Motor neuron (in vitro differentiated cells): ENCODE measurements at places on chromosomes 3 and 15. TPM values are rescaled to one million over a fixed set of nuclear protein-coding genes. Genes with fewer than 3 reads are reported as not detected.

Gene C3orf85
- total RNA-seq: not detected in 2 replicates

Gene HOMER2
- 5.7 and 8.0 TPM in 2 replicates for total RNA-seq

Gene PPARG
- 0.66 and 1.1 TPM in 2 replicates for total RNA-seq

Gene IL5RA
- 0.24 and 0.38 TPM in 2 replicates for total RNA-seq

Gene CYP8B1
- 0.73 and 0.81 TPM in 2 replicates for total RNA-seq

- no peak for ATAC-seq
These were observed 6.8 kb downstream of the STOML1 start for GRCh38 chr15:73985101-73985873.

- no peak for ATAC-seq
These were observed 46.4 kb upstream of the PHLDB2 start for GRCh38 chr3:111812701-111813100.

GRCh38 chr15:88896333-88897033 lies 1.1 kb upstream of the HAPLN3 start:
- no peak for ATAC-seq

DNA sequence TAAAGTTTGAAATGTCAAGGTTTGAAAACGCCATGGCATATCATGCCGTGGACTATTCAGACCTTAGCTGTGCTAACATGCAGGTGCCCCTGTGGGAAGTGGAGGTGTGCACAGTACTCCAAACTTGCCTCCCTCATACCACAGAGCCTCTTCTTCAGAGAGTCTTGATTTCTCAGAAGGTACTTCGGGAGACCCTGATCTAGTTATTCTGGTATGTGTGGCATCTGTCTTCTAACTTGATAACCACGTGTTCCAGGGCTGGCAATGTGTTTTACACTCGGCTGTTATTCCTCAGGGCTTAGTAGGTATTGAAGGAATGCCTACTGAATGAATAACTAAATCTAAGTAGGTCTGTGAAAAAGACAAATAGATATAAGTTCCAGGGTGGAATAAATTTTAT lies 309.9 kb downstream of the CLSTN2 start:
- no peak for ATAC-seq

DNA sequence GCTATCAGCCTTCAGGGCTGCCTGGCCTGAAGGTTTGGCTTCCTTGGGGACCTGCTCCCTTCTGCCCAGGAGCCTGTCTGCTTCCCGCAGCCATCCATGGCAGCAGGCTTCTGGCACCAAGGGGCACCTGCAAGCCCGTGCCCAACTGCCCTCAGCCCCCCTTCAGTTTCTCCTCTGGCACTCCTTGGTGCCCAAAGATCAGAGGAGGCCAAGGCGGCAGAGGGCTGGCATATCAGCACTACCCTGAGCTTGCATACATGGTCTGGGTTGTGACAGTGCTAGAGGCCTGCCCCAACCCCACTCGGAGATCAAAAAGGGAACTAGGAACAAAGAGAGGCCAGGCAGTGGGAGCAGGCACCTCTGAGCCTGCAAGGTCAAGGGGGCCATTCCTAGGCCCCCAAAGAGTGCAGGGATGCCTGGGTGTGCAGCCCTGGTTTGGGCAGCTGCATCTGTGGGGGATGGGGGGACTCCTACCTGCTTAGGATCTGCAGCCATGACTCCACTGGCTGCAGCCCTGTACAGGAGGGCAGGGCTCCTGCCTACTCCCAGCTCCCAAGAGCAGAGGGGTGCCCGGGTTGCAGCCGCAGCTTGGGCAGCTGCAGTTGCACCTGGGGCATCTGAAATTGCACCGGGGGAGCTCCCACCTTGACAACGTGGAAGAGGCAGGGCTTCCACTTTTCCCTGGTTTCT lies 76.2 kb upstream of the TP63 start:
- ATAC-seq: no peak

DNA sequence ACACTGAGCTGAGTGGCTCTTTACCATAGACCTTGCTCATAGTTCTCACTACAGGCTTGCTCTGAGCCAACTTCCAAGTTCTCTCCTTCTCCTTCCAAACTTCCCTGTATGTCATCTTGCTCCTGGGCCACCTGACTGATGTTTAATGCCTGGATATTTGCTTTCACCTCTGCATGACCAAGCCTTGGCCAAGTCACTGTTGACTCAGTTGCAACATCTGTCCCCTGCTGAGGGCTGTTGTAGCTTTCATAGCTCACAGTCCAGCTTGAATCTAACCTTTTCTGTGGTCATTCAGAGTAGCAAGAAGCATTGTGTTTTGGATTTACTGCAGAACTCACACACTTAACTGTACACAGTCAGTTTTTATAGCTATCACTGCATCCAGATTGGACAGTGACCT lies 171.8 kb upstream of the ROPN1 start:
- no peak for ATAC-seq

- no peak for ATAC-seq
These were observed 53.1 kb downstream of the GMNC start for GRCh38 chr3:190809351-190809750.

GRCh38 chr3:16430717-16431630 lies 82.5 kb downstream of the RFTN1 start:
- ATAC-seq: no peak

- ATAC-seq: peak; percentile 69
These were observed 472 bp downstream of the CHST14 start for GRCh38 chr15:40471105-40471807.

DNA sequence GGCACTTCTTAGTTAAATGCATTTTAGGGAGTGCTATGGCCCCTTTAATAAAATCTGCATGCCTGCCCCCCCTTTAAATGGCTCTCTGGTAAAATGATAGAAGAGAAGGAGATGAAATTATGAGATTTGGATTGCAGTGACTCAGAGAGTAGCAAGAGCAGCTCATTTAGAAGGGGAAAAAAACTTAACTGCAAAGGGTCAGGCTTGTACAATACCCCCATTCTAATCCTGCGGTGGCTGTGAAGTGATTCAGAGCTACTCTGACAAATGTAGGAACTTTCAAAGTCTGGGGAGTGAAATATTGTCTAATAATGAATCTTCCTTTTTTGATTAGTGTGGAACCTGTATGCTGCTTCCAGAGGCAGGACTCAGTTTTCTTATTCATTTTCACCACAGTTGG lies 44.1 kb upstream of the TBC1D23 start:
- peak; percentile 81 for ATAC-seq

DNA sequence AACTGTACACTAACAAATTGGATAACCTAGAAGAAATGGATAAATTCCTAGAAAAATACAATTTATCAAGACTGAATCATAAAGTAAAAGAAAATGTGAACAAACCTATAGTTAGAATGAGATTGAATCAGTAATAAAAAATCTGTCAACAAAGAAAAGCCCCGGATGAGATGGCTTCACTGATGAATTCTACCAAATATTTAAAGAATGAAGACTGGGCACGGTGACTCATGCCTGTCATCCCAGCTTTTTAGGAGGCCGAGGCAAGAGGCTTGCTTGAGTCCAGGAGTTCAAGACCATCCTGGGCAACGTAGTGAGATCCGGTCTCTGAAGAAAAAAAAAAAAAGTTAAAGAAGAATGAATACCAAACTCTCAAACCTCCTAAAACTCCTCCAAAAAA lies 17.7 kb upstream of the AP4E1 start:
- ATAC-seq: no peak

DNA sequence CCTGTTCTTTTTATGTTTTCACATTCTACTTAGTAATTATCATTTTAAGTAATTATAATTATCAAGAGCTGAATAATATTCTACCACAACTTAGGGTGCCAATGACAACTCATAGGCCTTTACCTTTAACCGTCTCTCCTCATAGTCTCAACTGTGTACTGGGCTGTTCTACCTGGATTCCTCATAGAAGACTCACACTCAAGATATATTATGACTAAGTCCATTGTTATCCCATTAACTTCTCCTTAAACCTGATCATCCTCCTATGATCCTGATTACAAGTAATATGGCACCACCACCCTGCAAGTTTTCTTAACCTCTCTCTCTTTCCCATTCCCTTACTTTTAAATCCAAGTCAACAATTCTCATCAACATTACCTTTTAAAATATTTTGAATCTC lies 285.9 kb upstream of the VEPH1 start:
- no peak for ATAC-seq

DNA sequence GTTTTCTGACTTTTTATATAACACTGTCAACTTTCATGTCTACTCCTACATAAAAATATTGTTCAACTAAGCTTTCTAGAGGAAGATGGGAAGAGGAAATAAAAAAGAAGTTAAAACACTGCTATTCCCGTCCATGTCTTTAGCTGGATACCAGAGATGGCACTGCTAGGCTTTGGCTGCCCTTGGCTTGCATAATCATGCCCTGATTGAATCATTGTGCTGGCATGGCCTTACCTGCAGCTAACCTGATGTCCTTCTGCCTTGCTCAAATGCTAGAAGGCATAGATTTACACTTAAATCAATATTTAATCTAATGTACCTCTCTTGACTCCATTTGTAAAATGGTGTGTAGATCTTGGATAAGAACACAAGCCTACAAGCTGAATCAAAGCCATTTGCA lies 539.7 kb upstream of the IL12A start:
- no peak for ATAC-seq

DNA sequence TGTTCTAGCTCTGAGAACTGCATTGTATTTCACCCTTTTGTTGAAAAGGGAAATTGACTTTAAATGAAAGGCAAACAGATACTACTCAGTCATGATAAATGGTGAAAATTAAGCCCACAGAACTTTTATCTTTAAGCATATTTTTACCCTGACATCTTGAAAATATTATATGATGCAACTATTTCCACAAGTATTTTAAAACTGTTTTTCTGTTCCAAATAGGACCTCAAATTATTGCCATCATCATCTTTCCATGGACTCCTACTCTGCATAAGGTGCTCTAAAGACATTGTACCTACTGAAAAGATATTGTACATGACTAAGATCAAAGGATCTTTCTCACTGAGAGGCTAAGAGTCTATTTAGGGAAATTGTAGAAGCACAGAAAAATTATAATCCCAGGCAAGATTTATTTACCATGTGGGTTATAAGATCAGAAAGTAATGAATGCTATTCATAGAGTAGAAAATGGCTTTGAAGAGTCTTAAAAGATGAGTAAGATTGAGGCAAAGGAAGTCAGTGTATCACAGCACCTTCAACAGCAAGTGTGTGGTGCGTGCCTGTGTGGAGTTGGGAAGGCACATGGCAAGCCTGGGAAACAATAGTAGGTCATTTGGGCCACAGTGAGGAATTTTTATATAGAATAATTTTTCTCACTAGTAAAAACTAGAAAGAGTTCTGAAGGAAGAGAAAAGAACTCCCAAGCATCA lies 68.8 kb downstream of the VGLL3 start:
- no peak for ATAC-seq

- no peak for ATAC-seq
These were observed 19.9 kb downstream of the INO80 start for GRCh38 chr15:41096178-41096577.

- no peak for ATAC-seq
These were observed 8.4 kb downstream of the MYO1E start for GRCh38 chr15:59364248-59364647.

GRCh38 chr15:91706322-91707032 lies 147.0 kb upstream of the SLCO3A1 start:
- ATAC-seq: peak; percentile 49

DNA sequence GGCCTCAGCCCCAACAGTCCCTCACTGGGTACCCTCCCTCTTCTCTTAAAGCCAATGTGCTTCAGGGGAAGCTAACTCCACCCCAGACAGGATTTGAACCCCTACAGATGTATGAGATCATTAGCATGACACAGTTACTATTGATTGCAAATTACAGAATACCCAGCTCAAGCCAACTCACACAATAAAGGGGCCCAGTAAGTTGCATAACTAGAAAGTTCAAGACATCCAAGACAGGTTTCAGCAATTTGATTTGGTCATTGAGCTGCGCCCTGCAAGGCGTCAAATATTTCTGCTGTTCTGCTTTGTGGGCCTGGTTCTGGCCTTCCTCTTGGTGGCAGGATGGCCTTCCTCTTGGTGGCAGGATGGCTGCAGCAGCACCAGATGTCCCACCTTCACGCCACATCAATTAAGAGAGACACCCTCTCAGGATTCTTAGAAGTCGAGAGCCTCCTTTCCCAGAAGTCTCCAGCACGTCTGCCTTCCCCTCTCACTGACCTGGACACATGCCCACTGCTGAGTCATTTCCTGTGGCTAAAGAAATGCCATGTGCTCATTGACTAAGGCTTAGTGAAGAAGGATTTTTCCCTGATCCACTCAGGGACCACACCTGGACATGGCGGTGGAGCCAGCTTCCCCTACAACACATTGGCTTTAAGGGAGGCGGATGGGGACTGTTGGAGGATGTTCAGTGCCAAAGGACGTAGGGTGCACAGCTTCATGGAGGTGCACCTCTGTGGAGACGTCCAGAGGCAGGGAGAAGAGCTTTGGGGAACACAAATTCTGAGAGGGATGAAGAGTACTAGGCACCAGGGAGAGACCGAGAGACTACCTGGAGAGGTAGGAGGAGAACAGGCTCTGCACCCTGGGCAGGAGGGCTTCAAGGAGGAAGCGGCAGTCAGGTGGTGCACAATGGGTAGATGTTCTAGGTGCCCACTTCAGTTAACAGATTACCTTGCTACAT lies 49.1 kb downstream of the DNASE1L3 start:
- no peak for ATAC-seq

GRCh38 chr3:44682182-44682896 lies 30.1 kb upstream of the ZNF502 start:
- ATAC-seq: no peak

- ATAC-seq: no peak
These were observed 5.9 kb downstream of the DPH6 start for GRCh38 chr15:35540021-35540420.

DNA sequence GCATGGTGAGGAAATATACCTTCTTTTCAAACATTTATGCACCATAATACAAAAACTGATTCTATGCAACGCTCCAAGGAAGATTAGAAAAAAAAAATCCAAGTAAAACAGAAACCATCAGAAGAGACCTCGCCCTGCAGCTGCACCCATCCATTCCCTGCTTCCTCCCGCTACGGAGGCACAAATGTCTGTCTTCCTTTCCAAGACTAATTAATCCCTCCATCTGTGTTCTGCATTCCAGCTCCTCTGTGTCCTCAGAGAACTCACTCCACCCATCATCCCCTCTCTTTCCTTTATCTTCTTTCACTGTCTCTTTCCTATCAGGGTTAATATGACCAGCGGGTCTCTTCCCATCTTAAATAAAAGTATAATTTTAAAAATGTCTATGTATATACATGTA lies 196.1 kb downstream of the ADAMTSL3 start:
- ATAC-seq: peak; percentile 39

GRCh38 chr3:40713306-40713705 lies 188.5 kb downstream of the ZNF621 start:
- ATAC-seq: no peak

- no peak for ATAC-seq
These were observed 180.5 kb downstream of the THSD4 start for GRCh38 chr15:71295603-71296314.
